Stimulated activated CD4-positive, alpha-beta T cell treated with anti-CD3 and anti-CD28 coated beads, Interleukin-4, amount 100 ng/mL, for 48 hours (primary cell): ENCODE measurements at places on chromosomes 2 and 18.

DNA sequence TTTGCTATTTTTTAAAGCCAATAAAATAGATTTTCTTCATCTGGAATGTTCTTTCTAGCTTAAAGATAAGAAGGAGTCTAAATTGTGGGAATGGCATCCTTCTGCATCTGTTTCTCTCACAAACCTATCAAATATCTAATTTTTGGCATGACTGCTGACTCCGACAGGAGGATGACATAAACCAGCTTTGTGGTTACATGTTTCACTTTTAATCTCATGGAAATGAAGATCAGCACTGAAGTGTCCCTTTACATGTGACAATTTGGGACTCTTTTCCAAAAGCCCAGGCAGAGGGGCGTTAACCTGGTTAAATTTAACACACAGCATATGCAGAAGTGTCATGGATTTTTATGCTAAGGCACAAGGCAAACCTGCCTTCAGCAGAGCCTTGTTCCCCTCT is 694.7 kb downstream of the ARHGAP15 start:
- no peak for DNase-seq

- DNase-seq, result no peak
Observed at GRCh38 chr2:70931376-70932000, 4.2 kb upstream of the ATP6V1B1 start.

DNA sequence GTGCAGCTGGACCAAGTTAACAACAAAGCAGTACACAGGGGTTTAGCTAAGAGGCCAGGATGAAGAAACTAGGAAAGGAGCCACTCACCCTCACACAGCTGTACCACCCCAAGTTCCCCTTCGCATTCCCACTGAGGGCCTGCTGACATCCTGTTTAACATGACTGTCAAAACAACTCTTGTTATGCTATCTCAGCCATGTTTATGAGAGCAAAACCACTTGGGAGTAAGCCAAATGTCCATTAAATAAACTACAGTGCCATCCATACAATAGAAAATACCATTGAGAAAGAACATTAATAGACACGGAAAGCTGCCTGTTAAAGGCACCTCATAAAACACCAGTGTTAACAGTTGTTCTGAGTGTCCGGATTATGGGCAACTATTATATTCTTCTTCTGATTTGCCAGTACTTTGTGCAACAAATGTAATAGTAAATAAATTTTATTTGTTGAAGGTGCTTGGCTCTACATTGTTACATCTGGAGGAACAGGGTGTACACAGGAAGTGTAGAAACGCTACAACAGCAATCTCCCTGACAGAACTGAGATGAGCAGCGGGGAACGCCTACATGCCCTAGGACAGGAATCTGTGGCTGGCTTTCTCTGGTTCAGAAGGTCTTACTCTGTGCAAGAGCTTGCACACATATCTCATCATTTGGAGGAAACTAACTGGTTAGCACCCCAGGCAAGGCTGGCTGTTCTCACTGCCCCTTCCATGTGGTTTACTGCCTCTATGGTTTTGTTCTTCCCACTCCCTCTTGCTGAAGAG is 85.6 kb downstream of the EHD3 start:
- DNase-seq, result no peak

DNA sequence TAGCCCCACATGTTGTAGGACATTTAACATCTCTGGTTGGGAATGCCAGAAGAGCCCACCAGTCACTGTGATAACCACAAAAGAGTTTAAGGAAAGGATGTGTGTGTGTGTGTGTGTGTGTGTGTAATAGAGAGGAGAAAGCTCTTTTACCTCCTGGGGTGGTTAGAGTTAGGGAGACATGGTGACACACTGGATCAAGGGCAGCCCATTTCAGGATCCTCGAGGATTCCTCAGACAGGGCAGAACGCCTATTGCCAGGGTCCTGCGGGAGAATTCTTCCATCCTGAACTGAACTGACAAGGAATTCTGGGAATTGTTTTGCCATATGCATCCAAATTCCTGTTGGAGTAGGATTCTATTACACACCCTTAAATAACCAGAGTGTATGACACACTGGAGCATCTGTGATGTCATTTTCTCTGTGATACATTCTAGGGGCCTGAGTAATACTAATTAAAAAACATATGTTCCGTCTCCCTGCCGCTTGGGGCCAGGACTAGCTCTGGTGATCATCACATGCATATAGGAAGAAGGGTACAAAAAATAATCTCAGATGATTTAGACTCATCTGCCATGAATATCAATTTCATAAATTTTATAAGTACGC is 156.4 kb upstream of the MMADHC start:
- DNase-seq, result no peak

GRCh38 chr18:43507842-43508481 is 230.7 kb upstream of the SYT4 start:
- DNase-seq, result no peak

DNA sequence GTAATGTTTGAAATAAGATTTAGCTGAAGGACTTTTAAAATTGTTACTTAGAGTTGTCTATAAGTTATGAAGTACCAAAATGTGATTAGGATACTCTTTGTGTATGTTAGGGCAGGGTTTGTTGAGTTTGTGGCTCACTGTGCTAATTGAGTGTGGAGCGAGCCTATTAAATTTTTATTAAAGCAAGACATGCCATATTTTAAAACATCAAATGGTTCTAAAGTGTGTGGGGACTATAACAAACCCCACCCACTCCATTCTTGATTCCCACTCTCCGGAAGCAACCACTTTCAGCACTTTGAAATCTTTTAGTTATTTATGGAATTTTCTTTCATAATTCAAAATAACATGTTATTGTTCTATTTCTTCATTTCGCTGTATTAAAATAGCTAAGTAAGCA is 1.8 kb downstream of the HNMT start:
- DNase-seq, result no peak

- DNase-seq, result no peak
Observed at GRCh38 chr2:98801286-98801685, 70.4 kb upstream of the MGAT4A start.

DNA sequence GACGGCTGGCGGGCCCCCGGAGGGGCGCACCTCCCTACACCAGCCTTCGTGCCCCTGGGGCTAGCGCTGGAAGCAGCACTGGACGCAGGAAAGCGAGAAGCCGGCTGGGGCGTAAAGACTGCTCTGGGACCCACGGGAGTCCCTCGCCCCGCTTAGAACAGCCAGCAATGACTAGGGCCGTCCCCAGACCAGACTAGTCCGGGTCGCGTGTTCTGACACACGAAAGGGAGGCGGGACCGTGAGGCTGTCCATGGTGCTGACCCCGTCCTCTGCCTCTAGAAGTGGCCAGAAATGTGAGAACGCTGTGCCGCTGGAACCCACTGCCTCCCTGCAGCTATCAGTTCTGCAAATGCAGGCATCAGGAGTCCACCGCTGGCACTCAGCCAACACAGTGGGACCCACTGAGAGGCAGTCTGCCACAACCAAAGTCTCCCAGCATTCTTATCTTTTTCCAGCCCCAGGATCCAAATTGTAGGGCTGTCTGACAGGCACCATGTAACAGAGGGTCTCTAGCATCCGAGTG is at the start of gene UCN:
Gene UCN (minus strand): TSS at position 87 of the 523 bp plus-strand sequence. CDS start 550 bp downstream, outside the sequence.
- DNase-seq, result no peak

DNA sequence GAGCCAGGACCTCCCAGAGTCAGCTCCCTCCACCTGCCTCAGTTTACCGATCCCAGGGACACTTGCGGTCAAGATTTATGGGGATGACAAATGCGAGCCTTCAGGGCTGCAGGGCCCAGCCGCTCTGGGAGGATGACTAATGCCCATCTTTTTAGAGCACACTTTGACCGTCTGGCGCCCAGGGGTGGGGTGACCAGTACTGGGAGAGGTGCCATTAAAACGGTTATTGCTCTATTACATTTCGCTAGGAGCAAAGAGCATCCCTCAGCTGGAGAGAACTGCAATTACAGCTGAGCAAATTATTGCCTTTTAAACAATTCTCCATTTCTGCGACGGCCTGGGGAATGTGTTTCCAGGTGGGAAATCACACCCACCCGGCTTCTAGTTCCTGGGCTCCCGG is 42.6 kb upstream of the HPCAL1 start:
- DNase-seq, result no peak

GRCh38 chr18:4060427-4061281 is 394.5 kb downstream of the DLGAP1 start:
- DNase-seq, result no peak

GRCh38 chr2:164719996-164720941 is 99.0 kb upstream of the GRB14 start:
- DNase-seq, result no peak

- no peak for DNase-seq
Observed at GRCh38 chr2:19748711-19749506, 152.9 kb downstream of the TTC32 start.

DNA sequence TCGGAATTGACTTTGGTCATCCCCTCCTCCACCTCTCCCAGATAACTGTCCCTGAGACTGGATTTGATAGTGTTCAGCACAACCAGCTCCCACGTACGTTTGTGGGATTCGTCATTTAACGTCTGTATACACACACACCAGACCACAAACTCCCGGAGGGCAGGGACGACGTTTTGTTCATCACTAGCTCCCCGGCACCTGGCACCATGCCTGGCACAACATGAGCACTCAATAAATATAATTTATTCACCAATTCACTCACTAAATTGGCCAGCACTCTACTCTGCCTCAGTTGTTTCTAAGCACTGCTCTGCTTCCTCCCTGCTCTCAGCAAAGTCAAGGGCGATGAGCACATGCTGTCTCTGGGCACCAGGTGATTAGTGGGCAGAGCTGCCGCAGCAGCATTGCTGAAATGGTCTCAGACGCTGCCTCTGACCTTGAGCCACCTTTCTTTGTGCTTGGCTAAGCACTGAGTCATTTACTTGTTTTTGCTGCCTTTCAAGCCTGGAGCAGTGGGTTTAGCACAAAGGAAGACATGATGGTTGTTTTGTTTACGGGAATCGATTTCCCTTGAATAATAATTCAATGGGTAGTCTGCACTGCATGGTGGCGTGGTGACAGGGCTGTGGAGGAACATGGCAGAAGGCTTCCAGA is 19.3 kb upstream of the LOXHD1 start:
- no peak for DNase-seq

DNA sequence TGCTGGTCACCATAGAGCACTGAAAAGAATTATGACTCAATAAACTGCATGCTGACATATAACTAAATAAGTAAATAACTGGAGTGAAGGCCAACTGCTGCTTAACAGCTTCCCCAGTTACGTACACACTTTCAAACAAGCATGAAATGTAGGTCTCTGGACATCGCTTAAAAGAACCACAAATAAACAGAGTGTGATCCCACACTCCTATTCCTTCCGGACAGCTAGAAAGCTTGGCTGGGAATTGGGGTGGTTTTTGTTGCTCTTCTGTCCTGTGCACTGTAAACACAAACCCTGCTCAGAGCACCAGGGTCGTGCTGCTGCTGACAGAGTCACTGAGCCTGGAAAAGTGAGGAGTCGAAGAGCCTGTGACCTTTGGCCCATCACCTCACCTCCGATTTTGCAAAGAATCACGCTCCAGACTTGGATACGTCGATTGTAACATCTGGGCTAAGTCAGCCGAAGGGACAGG is 162.7 kb upstream of the NT5C1B start:
- no peak for DNase-seq

DNA sequence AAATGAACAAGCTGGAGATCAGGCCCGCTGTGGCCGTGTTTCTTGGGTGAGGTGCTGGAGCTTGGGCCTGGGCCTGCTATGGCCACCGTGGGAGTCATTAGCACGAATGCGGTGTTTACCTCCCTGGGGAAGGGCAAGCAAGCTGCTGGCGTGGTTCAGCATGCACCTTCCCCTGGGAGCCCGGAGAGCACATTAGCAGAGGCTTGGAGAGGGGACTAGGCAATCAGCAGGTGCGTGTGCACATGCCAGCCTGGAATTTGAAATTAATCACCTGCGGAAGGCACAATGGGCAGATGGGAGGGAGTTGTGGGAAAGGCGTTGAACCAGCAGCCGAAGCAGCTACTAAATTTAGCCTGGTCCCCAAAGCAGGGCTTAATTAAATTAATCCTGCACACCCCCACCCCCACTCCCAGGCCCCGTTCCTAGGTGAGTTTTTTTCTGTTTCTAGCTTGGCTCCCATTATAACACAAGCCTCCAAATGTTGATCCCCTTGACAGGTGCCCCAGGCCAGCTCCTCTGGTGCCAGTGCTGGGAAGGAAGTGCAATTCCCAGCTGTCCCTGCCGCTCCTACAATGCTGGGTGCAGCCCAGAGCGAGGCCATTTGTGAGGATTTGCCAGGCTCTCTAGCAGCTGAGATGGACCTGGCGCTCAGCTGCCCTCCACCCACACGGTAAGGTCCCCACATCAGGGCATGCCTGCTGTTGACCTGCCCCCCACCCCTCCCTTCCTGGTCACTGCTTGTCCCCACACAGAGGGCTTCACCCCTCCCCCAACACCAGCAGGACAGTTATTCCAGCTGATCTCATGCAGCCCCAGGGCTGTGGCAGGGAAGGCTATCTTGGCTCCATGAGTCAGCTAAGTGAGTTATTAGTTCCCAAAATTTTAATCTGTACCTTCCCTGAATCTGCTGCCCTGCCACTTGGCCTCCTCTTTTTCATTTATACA is 115.0 kb downstream of the ZBTB7C start:
- DNase-seq, result no peak

DNA sequence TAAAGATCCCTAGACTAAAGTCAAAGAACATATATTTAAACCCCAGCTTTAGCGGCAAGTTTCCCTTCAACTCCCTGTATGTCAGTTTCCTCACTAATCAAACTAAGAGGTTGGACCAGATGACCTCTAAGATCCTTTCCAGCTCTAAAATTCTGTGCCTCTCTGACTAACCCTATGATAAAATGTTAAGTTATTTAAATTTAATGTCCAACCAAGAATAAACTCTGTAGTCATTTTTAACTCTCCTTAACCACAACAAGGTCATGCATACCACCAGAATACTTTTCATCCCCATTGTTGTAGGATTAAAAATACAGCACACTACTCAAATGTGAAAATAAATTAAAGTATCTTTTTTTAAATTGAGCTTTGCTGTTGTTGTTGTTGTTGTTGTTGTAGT is 5.2 kb upstream of the PDE1A start:
- no peak for DNase-seq

DNA sequence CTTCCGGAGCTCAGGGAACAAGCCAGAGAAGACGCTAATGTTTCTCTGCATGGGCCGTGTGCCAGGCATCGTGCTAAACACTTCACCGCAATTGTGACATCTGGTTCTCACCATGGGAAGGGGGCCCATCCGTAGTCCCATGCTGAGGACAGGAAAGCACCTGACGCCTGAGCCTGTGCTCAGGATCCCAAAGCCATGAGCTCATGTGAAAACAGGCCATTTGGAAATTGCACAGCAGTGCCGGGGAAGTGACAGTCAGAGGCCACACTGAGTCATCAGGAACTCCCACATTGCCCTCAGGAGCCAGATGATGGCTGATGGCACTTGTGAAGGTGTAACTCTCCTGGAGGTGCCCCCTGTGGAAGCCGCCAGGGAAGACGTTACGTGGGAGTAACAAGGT is 141.0 kb downstream of the INHBB start:
- no peak for DNase-seq

DNA sequence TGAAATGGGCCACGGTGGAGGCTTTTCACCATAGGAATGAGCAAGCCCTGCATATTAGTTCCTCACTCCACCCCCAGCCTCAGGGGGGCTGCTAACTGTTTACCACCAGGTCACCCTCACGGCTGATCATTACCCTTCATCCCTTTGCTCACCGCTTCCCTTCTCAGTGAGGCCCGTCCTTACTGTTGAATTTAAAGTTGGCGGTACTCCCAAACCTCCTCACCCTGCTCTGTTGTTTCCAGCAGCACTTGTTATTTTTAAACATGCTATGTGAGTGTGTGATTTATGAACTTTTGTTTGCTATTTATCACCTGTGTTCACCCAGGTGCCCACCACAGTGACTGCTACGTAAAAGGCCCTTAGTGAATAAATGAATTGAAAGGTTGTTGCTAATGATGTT is 243.6 kb downstream of the ZNF407 start:
- no peak for DNase-seq
